ENCODE measurements at places on chromosomes 7 and 10.
A peak's percentile ranks its signal among the peaks of the same experiment; 100 is the strongest.

- DNase-seq, result no peak
Observed at GRCh38 chr10:78475437-78475836, 441.8 kb downstream of the RPS24 start.

GRCh38 chr7:111951052-111951451 is 255.1 kb downstream of the DOCK4 start:
- DNase-seq, result no peak

DNA sequence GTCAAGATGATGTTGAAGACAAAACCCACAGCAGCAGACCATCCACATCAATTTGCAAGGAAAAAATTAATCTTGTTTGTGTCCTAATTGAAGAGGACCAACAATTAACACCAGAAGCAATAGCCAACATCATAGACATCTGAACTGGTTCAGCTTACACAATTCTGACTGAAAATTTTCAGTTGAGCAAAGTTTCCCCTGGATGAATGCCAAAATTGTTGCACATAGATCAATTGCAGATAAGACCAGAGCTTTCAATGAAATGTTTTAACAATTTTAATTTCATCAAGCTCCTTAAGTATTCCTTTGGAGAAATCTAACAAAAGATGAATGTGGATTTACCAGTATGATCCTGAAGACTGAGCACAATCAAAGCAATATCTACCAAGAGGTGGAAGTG is 168.6 kb downstream of the CTNNA3 start:
- DNase-seq, result no peak

GRCh38 chr10:6543431-6544005 is 36.6 kb downstream of the PRKCQ start:
- no peak for DNase-seq

DNA sequence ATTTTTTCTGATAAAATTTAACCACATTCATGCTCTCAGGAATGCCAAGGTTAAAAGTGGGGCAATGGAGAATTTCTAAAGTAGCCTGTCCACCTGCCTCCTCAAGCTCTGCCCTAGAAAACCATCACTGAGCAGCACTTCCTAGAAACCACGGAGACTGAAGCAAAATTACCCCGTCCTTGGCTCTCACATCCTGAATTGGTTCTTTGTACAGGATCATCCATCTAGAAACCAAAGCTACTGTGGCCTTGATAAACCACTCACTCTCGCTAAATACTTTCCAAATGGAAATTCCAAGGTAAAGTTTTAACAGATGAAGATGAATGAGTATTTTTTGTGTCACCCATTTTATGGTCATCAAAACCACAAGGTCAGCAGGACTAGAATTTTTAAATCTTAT is 96.6 kb downstream of the AVL9 start:
- DNase-seq, result no peak

GRCh38 chr10:57513637-57514036 is 754.1 kb downstream of the IPMK start:
- DNase-seq, result no peak

- no peak for DNase-seq
Observed at GRCh38 chr10:50928190-50928552, 42.7 kb upstream of the A1CF start.

GRCh38 chr10:26090026-26090425 is 126.5 kb upstream of the GAD2 start:
- peak; percentile 11 for DNase-seq

GRCh38 chr10:8453587-8453986 is 399.1 kb downstream of the GATA3 start:
- DNase-seq, result no peak

GRCh38 chr10:73601486-73601921 is 10.4 kb upstream of the USP54 start:
- DNase-seq, result no peak

DNA sequence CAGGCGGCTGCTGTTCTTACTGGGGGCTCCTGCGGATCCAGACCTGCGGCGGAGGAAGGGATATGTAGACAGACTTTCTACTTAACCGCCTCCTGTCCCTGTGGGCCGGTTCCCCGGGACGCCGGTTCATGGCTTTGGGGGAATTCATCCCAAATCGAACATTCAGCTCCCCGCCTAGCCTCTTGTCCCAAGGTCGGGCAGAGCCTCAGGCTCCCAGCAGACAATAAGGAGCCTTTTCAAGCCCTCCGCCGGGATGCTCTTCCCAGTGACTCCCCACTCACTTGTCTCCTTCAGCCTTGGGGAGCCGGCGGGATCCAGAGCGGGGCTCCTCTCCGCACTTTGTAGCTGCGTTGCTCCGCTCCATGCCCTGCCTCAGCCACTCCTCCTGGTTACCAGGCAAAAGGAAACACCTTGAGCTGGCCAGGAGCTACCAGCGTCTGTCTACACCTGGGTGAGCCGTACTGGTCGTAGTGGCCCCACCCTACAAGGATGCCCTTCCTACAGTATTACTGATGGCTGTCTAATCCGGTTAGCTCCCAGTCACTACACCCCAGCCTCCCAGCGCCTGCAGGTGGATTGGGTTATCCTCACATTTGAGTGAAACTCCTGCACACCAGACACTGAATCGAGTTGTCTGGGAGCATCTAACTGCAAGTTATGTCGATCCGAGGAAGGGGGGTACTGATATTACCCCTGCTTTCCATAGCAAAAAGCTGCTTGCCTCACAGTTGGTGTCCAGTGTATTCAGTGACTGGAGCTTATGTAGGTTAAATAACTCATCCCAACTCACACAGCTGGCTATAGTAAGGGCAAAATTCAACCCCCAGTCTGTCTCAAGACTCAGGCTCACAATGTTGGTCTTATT is at the start of gene C10orf95:
Gene C10orf95, minus strand, starts transcription at position 439 of the 865 bp plus-strand sequence. CDS start 450 bp downstream, outside the sequence.
- no peak for DNase-seq

DNA sequence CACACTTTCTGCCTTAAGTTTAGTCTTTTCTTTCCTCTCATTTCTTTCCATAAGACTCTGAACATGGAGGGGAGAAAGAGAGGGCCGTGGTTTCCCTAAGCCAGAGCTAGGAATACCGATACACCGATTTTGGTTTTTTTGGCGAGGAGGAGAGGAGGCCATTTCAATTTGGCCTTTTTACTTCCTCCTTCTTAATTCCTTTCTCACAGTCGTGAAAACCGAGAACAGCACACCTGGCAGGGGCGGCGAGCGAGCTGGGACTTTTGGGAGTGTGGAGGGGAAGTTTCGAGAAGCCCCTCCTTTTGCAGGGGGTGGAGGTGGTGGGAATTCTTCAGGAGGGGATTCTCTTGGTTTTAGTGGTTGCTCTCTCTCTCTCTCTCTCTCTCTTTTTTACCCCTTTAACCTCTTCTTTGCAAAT is 6.2 kb downstream of the GATA3 start:
- DNase-seq, result no peak

DNA sequence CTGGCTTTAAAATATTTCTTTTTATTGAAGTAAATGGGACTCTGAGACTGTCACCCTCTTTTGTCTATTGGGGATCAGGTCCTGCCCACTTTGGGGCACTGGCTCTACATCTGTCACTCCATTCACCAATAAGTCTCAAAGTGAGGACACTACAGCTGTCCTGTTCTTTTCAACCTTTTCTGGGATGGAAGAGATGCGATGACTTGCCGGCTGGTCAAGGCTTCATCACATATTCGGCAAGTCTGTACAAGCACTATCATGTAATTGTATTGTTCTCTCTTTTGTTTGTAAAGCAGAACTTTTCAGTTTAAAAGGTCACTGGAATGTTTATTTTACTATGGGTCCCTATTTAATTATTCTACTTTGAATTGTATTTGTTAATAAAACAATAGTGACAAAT is 17.7 kb upstream of the SP8 start:
- no peak for DNase-seq

GRCh38 chr10:49552277-49552676 is 13.4 kb upstream of the ERCC6 start:
- DNase-seq, result no peak

DNA sequence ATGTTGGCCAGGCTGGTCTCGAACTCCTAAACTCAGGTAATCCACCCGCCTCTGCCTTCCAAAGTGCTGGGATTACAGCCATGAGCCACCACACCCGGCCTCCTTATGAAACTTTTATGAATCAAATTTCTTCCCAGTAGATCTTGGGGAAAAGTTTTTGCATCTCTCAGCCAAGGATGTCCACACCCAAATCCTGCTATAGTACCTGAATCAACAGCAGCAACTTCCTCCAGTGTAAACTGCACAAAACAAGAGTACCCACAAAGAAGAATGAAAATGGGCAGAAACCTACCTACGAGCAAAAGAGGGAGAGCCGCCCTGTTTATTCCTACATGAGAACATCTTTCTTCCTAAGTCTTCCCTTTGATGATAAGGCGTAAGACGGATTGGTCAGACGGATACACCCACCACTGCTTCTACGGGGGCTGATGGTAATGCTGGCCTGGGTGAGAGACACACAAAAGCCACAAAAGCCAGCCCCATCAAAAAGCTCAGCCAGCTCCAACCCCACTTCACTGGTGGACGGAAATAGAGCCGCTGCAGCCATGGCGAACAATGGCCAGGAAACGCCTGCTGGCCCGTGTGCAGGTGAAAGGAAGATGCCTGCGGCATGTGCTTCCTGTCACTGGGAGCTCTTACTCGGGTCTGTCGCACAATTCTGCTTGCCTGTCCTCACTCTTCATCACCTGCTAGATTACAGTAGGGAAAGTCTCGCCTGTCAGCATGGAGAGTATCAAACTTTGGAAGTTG is 10.4 kb downstream of the JCAD start:
- no peak for DNase-seq

DNA sequence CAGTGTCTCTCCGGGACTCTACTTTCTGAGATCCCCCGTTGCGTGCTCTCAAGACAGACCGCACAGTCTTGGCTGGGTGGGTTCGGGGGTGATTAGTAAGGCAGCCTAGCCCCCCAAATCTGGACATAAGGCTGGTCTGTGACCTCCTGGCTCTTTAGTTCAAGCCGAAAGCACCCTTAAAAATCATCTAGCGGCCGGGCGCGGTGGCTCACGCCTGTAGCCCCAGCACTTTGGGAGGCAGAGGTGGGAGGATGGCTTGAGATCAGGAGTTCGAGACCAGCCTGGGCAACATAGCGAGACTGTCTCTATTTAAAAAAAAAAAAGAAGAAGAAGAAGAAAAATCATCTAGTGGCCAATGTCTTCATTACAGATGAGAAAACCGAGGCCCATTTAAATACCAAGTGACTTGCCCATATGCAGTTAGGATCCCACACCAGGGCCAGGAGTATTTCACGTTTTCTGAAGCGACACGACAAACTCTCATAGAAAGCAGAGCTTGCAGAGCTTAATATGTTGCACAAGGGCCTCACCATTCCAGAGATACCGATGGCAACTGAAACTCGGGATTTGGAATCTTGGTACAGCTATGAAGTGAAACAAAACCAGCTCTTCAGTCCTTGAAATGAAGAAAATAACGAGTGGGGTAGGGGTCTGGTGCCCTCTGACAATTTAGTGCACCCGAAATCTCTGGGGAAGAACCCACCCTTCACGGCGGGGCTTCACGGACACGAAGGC is 703 bp upstream of the HILPDA start:
- DNase-seq, result peak; percentile 40

DNA sequence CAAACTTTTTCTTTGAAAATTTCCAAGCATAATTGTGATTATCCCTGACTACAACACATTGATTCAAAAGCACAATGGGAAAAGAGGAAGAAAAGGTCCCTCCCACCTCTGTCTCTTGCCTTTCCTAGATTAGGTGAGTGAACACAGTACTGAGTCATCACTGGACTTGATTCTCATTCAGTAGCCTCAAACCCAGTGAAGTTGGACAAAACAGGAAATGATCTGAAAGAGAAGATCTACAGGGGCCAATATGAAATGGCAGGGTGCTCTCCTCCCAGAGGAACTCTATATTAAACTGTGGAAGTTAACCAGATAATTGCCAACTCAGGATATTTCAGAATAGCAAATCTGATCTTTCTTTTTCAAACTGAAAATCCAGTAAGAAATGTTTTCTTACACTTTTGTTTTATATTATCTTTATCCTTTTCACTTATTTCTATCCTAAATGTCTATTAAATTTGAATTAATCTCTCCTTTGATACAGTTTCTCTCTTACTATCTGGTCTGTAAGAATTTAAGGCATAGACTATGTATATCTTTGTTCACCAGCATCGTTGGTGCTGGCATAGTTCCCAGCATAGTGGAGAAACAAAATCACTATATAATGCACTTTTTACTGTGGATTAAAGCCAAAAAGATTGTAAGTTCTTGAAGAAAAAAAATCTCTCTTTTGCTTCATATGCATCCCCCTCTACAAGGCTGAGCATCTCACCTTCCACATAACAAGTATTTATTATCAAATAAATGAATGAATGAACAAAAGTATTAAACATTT is 41.4 kb upstream of the IKZF1 start:
- DNase-seq, result peak; percentile 41

DNA sequence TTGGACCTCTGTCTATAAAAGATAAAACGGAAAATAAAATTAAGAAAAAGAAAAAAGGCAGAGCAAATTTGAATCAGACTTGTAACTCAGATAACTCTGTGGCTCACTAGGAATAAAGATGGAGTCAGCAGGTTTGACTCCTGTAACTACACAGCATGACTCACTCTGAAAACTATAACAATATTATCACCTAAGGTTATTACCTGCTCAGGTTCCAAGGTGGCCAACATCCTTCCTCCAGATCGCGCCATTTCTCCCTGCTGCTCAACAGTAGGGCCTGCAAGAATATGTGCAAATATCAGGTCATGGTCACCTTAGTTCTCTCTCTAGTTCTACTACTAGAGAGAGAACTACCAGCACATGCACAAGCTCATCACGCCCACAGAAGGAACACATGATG is 30.0 kb downstream of the ALDH18A1 start:
- no peak for DNase-seq

DNA sequence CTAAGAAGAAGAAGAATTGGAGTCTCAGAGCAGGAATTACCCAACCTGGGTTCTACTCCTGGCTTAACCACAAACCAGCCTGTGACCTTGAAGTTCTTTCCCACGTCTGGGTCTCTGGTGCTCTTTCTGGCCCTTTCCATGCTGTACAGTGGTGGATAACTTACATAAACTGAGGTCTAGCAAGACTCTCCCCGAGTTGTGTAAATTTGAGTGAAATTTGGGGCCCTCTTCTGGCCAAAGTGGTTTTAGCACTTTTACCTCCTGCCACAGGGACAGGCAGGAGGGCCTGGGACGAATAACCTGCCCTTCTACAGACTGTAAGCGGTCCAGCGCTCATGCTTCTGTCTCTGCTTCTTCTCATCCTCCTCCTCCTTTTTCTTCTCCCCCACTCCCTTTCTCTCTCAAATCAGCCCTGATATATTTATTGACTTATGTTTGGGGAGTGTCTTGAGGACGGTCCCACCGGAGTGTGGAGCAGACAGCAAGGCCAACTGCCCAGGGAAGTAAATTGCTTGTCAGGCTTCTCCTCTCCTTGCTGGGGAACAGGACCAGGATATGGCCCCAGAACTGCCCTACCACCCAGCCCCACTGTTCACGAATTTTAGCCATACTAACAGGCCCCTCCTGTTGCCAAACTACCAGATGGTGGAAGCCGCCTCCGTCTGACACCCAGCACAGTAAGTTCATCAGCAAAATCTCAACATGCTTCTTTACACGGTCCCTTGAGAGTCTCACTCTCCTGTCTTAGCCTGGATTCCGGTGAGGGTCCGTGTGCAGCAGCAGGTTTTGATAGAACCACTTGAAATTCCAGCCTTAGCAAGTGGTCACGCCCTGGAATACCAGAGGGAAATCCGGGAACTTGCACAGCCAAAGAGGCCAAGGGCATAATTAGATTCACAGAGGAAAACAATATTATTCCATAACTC is 4.0 kb upstream of the SH3PXD2A start:
- DNase-seq, result peak; percentile 78

Measured in suppressor macrophage (primary cell).